ENCODE measurements at places on chromosomes 12 and 14. TPM values are rescaled to one million over a fixed set of nuclear protein-coding genes. Genes with fewer than 3 reads are reported as not detected.

RCOR1 gene
- 20.8 TPM for total RNA-seq

TDRD9 gene
- 1.2 TPM for total RNA-seq

OR8S1 gene
- total RNA-seq, result not detected

MYO1H gene
- total RNA-seq, result not detected

KRT74 gene
- total RNA-seq, result not detected

PMEL gene
- total RNA-seq, result 1.3 TPM

TRPV4 gene
- 4.6 TPM for total RNA-seq

LBHD2 gene
- total RNA-seq, result not detected

RAD51AP1 gene
- total RNA-seq, result 17.6 TPM

CLEC7A gene
- total RNA-seq, result not detected

CMA1 gene
- not detected for total RNA-seq

DLK1 gene
- not detected for total RNA-seq

GPRC5D gene
- total RNA-seq, result not detected

GLI1 gene
- total RNA-seq, result not detected

CAPZA3 gene
- total RNA-seq, result not detected

KCNMB4 gene
- 0.65 TPM for total RNA-seq

TESPA1 gene
- not detected for total RNA-seq

TOMM20L gene
- total RNA-seq, result not detected

AHSA1 gene
- total RNA-seq, result 76.1 TPM

NUMB gene
- total RNA-seq, result 89.1 TPM

IFNG-AS1 gene
- not detected for total RNA-seq

RND1 gene
- 3.9 TPM for total RNA-seq

PIWIL1 gene
- total RNA-seq, result not detected

OTOGL gene
- total RNA-seq, result 1.5 TPM

NANOG gene
- not detected for total RNA-seq

MMAB gene
- 25.3 TPM for total RNA-seq

KRT80 gene
- 7.2 TPM for total RNA-seq

PIANP gene
- not detected for total RNA-seq

C12orf56 gene
- not detected for total RNA-seq

SLCO1B1 gene
- total RNA-seq, result not detected

CD163L1 gene
- 15.0 TPM for total RNA-seq

DEGS2 gene
- total RNA-seq, result under 0.01 TPM

MAP3K9 gene
- 0.57 TPM for total RNA-seq

MYBPC1 gene
- not detected for total RNA-seq

DCN gene
- 1.4 TPM for total RNA-seq

ZC2HC1C gene
- 0.67 TPM for total RNA-seq

AVPR1A gene
- total RNA-seq, result not detected

C14orf132 gene
- total RNA-seq, result 0.98 TPM

DPPA3 gene
- total RNA-seq, result not detected

ADCY4 gene
- 55.1 TPM for total RNA-seq

PPFIA2 gene
- not detected for total RNA-seq

TBX3 gene
- 1.8 TPM for total RNA-seq

EXOC5 gene
- 69.2 TPM for total RNA-seq

WNT1 gene
- total RNA-seq, result not detected

PAPLN gene
- total RNA-seq, result 10.1 TPM

All from vein endothelial cell (primary cell).